Activated CD4-positive, alpha-beta T cell treated with anti-CD3 and anti-CD28 coated beads, Interleukin-2, Interleukin-6, amounts not matched to agents 100 ng/mL and 50 ng/mL, durations not matched to agents 16 hours and 8 hours (primary cell): ENCODE measurements at places on chromosomes 12 and 14.

DNA sequence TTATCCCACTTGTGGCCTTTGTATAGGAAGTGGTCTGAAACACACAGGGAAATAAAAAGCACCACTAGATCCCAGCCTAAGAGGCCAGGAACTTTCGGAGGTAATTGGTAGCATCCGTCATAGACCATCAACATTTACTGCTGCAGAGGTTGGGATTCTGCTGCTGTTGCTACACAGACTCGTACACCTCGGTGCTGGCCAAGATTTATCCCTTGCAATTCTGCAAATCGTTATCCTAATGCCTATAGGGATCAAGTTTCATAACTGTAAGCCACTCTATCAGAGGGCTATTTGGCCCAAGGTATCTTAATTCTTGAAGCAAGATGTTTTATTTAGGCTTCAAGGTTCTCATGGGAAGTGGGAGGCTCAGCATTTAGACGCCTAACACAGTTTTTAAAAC is 913.6 kb downstream of the GALC start:
- DNase-seq = no peak

DNA sequence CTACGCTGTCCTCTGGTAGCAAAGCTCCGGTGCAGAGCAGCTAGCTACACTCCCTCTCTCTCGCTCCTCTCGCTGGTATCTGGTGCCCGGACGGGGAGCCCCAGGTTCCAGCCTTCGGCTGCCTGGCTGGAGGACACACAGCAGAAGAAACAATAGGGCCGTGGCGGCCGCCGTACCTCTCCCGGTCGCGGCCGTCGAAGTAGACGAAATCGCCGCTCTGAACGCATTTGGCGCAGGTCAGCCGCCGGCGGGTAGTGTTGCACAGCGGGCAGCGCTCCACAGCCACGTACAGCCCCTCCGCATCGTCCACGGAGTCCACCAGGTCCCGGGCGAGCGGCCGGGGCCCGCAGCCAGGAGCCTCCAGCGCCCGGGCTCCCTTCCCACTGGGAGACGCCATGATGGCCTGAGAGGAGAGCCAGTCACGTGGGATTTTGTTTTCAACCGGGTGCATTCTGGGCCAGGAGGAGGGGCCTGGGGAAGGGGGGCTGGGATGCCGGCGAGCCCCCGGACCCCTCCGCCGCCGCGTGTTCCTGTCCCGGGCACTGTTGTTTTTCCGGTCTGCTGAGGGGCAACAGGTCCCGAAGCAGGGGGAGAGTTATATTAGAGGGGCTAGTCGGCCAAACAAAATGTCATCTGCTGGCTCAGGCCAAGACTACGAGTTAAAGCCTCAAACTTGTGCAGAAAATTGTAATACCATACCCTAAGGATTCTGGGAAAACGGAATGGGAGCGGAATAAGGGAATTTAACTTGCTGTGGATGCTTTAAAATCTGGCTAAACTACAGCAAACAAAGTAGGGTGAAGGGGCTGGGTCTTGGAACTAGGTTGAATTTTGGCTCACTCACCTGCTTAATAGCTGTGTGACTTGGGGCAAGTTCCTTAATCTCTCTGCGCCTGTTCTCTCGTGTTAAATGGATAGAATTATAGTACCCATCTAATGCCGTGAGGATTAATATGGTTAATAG is at the start of gene ATG14:
Gene ATG14, minus strand, starts transcription at position 405 of the 964 bp plus-strand sequence. Its CDS starts 8 bp downstream, at position 397.
- peak; percentile 87 for DNase-seq

DNA sequence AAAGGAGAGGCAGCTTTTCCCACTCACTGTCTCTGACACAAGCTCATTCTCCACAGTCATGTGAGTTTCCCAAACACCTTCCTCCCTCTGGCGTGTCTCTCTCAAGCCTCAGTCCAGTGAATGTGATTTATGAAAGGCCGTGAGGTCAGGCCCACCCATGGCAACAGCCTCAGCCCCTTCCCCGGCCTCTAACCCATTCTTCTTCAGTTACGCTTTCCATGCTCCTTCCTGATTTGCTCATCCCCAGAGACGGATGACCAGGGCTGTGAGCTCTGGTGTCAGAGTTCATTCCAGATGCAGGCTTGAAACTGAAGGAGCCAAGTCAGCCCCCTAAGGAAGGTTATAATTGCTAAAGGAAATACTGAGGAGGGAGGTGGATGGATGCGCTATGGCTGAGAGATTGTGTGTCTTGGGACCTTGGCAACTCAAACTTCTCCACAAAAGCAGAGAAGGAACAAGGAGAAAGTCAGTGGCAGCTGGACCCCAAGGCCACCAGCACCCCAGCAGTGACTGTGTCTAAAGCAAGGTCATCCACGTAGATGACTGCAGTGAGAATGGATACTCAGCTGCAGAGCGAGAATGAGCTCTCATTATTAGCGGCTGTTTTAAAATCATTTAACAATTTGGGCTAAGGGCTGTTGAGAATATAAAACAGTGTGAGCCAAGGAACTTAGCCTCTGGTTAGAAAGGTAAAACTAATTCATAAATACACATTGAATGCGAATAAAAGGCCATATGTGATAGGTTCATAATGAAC is 84.1 kb downstream of the FBXL14 start:
- DNase-seq = no peak

- DNase-seq = no peak
These were observed 266.9 kb downstream of the RASSF9 start for GRCh38 chr12:85569261-85569660.

DNA sequence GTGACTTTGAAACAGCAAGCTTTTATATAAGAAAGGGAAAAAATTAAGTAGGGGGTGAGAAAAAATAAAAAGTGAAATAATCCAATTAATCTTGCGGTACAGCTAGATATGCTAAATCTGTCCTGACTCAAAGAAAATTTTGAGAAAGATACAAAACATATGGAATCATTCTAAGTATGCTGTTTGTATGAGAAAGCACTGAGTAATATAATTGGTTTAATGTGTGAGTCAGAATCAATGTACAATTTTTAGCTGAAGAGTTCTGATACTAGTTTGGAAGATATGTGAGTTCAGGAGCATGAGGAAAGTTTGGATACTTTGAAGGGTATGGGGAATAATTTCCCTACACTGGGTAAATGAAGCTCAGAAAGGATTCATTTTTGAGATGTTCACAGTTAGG is 190.9 kb upstream of the RASSF8 start:
- DNase-seq = no peak

DNA sequence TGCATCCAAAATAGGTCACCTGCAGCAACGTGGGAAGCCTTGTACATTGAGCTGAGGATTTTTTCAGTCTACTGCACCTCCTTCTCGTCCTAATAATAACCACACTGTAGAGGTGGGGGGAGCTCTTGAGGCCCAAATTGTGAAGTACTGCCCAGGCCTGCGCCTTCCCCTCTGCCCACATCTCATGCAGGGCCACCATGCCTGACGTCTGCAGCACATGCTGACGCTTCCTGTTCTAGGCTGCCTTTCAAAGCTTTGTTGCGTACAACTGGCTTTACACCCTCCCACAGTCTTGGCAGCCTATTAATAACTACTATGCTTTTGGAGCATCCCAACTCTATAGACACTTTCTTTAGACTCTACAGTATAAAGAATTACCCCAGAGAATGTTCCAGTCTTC is 26.5 kb upstream of the TTC7B start:
- DNase-seq = no peak

GRCh38 chr12:66799551-66799950 is 120.7 kb upstream of the GRIP1 start:
- DNase-seq = no peak

- no peak for DNase-seq
These were observed 160.3 kb downstream of the ALX1 start for GRCh38 chr12:85440271-85440670.

- DNase-seq = peak; percentile 80
These were observed 5.1 kb downstream of the ADCY4 start for GRCh38 chr14:24329736-24330135.

- peak; percentile 71 for DNase-seq
These were observed at the start of gene CDH24 for GRCh38 chr14:23056956-23057756. TSS of gene CDH24 (minus strand) at chr14:23057520. CDS start at chr14:23055733, 1,787 bp downstream.

DNA sequence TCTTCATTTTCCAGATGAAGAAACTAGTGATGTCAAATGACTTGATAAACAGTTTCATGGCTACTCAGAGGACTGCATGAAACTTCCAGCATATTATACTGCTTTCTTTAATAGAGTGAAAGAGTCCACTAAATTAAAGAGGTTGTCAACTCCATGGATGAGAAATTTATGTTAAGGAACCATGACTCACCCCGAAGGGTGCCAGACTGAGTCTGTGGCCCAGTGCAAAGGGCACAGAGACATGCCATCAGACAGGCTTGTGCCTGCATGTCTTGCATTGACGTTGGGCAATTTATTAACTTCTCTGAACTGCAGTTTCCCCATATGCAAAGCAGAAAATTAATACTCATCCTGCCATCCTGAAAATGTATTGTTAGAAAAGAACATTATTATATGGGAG is 382.4 kb downstream of the APAF1 start:
- no peak for DNase-seq

DNA sequence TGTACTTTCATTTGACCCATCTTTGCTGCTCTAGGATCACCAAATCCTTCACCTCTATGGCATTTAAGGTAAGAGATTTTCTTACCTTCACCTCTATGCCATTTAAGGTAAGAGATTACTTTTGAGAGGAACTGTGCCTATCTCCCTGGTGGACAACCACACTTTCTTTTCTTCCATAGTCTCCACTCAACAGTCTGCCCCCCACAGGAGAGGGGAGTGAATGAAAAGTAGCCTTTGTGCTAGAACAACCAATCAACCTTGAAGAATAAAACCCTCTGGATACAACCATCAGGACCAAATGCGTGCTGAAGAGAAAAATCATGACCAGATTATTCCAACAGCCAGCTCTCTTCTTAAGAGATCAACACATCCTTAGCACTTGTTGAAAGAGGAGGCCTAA is 258.6 kb upstream of the TMPO start:
- DNase-seq = no peak

DNA sequence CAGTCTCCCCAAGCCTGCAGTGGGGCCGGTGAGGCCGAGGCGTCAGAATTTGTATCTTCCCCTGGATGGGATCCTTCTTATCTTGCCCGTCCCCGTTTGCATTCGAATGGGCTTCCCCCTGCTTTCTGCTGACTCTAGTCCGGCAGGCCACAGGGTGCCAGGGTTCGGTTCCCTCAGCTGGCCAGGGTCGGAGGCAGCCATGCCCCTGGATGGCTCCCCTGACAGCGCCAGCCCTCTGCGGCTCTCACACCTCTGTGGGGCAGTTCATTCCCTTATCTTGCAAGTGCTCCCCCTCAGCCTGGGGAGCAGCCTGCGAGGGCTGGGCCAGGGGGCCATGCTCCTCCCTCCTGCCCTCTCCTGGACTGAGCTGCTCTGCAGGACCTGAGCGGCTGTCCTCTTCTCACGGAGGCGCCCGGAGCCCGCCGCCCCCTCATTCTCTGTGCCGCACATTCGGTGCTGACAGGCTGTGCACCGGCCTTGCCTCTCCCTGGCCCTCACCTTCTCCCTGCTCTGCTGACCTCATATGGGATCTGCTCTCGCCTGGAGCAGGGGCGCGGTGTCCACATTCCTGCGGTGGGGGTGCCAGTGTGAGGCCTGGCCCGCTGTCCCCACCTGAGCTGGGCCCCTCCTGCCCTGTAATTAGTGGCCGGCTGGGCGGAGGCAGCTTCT is 32.8 kb downstream of the KIF26A start:
- no peak for DNase-seq
